ENCODE measurements at places on chromosomes 2 and 18.

DNA sequence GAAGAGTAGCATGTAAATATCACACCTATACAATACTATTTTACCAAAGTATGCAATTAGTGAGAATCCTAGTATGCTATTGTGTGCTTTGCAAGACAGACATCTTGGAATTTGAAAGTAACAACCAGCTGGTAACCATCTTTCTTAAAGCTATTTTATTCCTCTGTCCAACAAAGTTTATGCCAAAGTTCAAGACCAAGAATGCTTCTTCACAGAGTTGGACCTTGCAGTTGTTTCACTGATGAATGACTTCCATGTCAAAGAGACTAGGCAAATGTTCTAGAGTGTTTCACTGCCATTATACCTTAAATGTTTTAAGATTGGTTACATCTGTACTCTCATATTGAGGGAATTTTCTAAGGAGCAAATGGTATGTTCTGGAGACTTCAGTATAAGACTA, 215.2 kb upstream of the CRIM1 start:
- DNase-seq = no peak

- no peak for DNase-seq
Measured at GRCh38 chr2:236872981-236873380, 212.7 kb upstream of the COPS8 start.

GRCh38 chr2:86194751-86195054, 559 bp downstream of the IMMT start:
- DNase-seq = no peak

DNA sequence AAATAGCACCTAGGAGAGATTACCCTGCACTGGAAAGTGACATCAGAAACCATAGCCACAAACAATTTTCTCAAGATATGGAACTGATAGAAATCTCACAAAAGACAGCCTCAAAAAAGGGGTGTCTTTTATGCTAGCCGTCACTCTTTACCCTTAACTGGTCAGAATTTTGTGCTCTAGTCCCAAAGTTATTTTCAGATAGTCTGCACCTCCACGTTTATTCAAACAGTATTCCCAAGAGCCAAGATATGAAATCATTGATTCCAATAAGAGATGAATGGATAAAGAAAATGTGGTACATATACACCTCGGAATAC, 23.5 kb upstream of the PMAIP1 start:
- DNase-seq = no peak

DNA sequence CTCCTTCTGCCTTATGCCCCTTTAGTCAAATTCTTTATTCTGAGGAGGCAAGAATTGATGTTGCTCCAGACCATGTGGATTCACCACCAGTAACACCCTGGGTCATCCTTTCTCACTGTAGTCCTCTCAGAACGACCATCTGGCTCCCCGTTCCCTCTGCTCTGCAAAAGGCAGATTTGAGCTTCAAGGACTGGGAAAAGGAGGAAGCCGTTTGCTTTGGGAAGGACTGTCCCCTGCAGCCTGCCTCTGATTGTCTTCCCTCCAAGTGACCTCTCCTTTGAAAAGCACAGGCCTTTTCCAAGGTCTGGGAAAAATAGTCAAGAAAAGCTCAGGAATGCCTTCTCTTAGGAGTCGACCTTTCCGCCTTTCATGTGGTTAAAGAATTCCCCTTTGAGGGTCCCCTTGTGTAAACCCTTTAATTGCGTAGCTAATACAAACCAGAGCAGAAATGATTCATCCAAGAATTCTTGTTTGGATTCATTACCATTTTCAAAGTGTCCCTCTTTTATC, 130.1 kb upstream of the COPS8 start:
- no peak for DNase-seq

DNA sequence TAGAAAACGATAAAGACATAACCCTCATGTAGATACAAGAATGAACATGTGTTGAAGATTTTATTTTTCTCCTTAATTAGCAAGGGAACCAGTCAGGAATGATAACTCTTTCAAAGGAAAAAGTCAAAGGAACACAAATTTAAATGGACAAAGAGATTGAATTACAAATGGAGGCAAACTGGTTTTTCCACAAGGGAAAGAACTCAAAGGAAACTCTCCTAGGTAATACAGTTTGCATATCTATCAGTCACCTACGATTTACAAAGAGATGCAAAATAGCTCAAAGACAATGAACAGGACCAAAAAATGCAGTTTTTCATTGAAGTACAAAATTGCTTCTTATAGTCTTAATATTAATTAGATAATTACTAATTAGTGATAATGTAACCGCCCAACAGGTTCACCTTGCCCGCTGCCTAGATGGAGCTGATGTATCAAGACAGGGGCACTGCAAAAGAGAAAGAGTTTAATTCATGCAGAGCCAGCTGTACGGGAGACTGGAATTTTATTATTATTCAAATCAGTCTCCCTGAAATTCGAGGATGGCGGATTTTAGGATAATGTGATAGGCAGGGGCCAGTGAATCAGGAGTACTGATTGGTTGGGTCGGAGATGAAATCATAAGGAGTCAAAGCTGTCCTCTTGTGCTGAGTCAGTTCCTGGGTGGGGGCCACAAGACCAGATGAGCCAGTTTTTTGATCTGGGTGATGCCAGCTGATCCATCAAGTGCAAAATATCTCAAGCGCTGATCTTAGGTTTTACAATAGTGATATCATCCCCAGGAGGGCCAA, 151.0 kb downstream of the TMEM17 start:
- DNase-seq = no peak

- DNase-seq = no peak
Measured at GRCh38 chr2:66832646-66833435, 397.9 kb downstream of the MEIS1 start.

DNA sequence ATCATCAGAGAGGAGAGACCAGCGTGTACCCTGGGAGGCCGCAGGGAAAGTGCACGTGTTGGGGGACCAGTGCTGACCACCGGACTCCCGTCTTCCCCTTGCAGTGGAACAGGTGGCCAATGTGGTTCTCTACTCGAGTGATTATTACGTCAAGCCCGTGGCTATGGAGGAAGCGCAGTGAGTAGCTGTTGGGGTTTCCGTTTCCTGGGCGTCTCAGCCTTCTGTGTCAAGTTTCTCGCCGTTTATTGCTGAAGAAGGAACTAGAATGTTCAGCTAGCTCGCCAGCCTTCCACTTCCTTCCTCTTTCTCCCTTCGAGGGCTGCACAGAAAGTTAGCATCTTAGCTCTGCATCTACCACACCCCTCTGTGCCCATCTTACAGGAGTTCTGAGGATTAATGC, 22.8 kb upstream of the DGKD start:
- DNase-seq = no peak

DNA sequence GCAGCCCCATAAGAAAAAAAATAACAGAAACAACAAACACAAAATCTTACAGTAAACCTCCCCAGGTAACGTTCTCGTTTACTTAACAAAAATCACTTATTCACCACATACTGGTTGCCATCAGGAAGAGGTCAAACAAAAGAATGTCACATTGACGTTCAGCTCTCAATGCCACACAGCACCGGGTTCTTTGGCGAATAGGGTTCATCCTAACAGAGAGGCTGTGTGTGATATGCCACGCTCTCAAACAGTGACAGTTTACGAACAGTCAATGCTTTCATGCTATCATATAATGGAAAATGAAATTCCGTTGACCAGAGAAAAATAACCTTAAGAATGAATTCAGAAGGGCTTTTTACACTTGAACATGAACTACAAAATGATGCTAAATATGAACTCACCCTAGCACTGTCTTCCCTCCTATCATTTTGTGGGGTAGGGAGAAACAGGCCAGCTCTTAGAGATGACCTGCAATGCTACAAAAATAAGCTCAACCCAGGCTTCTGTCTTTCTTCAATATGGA, 2.0 kb downstream of the TMEM163 start:
- no peak for DNase-seq

- no peak for DNase-seq
Measured at GRCh38 chr2:230053753-230054478, 14.8 kb downstream of the SLC16A14 start.

- DNase-seq = no peak
Measured at GRCh38 chr2:9250498-9251153, 44.0 kb downstream of the ASAP2 start.

DNA sequence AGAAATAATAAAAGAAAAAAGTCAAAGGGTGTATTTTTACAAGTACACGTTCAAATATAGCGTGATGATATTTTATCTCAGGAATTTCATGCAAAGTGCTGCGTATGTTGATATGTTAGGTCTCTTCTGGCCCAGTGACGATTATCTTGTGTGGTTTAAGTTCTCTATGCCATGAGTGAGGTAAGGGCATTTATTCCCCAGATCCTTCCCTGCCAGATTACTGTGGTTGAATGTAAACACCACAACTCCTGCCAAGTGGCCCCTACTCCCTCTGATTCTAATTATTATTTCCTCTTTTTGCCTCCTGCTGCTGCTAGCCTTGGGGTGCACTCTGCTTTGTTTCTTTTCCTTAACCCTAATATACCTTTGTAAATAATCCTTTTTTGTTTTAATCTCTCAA, 12.2 kb downstream of the SCN2A start:
- no peak for DNase-seq

GRCh38 chr2:119684518-119684917, 5.5 kb downstream of the TMEM177 start:
- DNase-seq = no peak

DNA sequence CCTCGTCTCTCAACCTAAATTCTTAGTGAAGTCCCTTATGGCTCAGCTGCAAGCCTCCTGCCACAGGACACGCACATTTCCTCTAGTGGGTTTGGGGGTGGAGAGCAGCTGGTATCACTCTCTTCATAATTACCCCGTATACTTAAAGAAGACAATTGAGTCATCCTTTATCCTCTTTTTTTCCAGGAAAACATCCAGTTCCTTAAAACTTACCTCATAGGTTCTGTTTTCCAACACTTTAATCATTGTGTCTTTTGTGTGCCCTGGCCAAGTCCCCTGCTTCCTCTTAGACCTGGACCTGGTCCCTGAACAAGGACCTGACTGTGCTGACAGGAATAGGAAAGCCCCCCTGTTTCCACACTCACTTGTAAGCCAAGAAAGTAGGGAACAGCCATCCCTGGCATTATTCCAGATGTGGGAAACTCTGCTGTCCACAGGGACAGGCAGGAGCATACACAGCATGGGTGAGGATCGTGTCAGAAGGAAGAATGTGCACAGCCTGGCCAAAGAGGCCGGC, 42.3 kb upstream of the MYO1B start:
- DNase-seq = no peak

DNA sequence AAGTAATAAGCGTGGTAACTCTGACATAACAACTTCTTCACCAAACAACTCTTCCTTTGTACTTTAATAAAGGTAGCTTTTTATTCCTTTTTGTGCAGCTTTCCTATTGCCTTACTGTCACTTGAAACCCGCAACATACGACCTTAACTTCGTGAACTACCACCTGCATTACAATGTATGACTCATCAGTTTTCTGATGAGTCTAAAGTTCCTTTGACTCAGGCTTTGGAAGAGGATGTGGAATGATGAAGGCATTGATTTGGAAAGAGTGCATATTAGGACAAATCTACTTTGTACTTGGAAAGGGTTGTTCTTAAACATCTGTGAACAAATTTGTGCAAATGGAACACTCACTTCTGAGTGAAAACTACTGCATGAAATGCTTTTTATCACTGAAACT, 1012.1 kb downstream of the TMEM182 start:
- DNase-seq = no peak

GRCh38 chr18:7778181-7778580, 211.1 kb downstream of the PTPRM start:
- no peak for DNase-seq

- no peak for DNase-seq
Measured at GRCh38 chr2:172442072-172442895, 14.9 kb downstream of the ITGA6 start.

Data from anterior cingulate cortex (tissue), 58 donors.